ENCODE measurements at places on chromosomes 16 and 17.
A peak's percentile ranks its signal among the peaks of the same experiment; 100 is the strongest.

- DNase-seq: no peak
These were observed 113.2 kb downstream of the SPECC1 start for GRCh38 chr17:20122254-20122879.

- DNase-seq: no peak
These were observed 83.1 kb upstream of the IRX6 start for GRCh38 chr16:55240888-55241287.

- peak; percentile 92 for DNase-seq
These were observed 87.7 kb downstream of the MRM3 start for GRCh38 chr17:869567-870525.

DNA sequence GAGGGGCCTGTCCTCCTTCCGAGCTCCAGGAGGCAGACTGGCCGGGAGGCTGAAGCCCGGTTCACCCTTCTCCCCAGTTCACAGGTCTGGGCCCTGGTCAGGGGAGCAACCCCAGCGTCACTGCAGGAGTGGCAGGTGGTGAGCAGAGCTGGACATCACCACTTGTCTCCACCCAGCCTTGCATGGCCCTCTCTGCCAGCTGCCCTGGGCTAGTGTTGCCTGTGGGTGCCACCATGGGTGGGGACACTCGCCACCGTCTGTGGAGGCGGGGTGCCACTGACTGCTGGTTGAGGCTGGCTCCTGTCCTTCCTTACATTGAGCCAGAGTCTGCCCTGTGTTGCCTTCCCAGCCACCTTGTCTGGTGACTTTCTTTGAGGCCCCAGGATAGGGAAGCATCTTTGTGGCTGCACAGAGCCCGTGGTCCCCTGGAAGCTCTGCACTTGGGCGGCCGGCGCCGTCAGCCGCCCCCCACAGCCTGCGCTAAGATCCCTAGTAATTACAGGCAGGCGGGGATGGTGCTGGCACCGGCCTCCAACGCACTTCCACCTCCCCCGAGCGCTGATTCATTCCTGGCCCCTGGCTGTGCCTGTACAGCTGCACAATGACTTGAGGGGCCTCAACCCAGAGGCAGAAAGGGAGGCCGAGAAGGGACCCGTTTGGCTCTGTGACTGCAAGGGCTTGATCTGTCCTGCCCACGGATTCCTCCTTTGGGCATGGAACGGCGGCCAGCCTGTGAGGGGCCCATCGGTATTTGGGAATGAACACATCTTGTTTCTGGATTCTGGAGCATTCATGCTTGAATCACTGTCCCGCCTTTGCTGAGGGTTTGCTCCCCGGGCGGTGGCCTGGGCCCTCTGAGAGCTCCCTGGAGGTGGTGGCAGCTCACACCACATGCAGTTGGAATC, 5.2 kb downstream of the BAIAP2 start:
- DNase-seq: no peak

GRCh38 chr17:44909681-44910144, 5.6 kb downstream of the GFAP start:
- no peak for DNase-seq

DNA sequence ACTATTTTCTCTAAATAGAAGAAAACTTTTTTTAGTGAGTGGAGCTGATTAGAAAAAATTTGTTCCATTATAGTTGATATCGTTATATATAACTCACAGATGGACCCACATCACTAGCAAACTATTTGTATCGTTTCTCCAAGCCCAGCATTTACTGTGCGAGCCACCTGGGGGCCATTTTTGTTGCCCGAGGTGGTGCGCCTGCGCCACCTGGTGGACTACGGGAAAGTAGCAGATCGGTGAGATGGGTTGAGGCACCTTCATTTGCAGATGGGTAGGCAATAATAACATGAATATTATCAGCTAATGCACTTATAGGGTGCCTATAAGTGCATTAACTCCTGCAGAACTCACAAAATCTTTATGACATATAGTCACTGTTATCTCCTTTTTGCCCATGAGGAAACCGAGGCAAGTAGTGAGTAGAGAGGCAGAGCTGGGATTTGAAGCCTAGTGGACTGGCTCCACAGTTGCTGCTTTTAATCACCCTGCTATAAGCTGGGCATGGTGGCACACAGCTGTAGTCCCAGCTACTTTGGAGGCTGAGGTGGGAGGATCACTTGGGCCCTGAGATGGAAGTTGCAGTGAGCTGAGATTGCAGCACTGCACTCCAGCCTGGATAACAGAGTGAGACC, 23.2 kb upstream of the NTN1 start:
- DNase-seq: no peak

- DNase-seq: no peak
These were observed 84.9 kb upstream of the CBX4 start for GRCh38 chr17:79923974-79924638.

DNA sequence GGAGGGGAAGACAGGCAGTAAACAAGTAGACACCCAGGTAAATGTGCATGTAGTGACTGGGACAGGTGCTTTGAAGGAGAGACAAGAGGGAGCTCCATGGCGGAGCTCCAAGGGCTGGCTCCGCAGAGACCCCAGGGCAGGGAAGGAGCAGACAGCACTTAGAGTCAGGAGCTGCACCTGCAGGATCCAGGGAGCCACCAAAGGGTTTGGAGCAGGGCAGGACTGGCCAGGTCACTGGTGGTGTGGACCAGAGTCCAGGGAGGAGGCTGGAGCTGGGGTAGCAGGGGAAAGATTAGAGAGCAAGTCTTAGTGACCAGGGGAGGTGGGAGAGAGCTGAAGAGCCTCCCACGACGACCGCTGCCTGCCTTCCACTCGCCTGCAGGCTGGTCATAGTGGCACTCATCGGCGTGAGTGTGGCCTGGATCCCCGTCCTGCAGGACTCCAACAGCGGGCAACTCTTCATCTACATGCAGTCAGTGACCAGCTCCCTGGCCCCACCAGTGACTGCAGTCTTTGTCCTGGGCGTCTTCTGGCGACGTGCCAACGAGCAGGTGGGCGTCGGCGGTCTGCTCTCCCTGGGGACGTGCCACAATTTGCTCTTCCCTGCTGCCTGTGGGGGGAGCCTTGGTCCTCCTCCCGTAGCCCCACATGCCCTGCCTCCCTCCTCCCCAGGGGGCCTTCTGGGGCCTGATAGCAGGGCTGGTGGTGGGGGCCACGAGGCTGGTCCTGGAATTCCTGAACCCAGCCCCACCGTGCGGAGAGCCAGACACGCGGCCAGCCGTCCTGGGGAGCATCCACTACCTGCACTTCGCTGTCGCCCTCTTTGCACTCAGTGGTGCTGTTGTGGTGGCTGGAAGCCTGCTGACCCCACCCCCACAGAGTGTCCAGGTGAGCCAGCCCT, 14.7 kb upstream of the FAM83G start:
- DNase-seq: no peak

DNA sequence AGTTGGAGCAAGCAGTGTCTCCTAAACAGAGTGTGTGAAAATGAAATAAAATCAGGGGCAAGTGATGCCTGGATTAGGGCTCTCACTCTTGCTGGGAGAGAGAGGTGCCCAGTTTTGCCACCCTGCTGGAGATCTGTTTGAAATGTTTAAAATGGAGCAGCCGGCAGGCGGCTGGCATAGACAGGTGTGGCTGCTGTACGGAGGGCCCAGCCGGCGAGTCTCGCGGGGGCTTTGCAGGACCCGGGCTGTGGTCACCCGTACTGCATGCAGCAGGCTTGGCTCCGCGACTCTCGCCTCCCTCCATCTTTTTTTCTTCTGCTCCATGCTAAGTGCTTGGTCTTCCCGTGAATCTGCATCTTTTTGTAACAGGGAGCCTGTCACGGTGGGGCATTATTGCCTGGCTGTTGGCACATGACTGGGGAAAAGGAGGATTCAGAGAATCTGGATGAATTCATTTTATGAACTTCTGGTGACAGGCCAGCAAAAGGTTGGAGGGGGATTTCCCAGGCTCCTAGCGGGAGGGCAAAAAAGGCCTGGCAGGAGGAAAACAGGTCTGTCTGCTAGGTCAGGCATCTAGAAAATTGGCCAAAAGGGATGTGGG, 1.8 kb downstream of the ZNRF1 start:
- DNase-seq: peak; percentile 85

- DNase-seq: no peak
These were observed 10.3 kb upstream of the RARA start for GRCh38 chr17:40298726-40299125.

- no peak for DNase-seq
These were observed 138.7 kb downstream of the ZFHX3 start for GRCh38 chr16:72909196-72909595.

- DNase-seq: no peak
These were observed 19.6 kb downstream of the GLP2R start for GRCh38 chr17:9845306-9845705.

DNA sequence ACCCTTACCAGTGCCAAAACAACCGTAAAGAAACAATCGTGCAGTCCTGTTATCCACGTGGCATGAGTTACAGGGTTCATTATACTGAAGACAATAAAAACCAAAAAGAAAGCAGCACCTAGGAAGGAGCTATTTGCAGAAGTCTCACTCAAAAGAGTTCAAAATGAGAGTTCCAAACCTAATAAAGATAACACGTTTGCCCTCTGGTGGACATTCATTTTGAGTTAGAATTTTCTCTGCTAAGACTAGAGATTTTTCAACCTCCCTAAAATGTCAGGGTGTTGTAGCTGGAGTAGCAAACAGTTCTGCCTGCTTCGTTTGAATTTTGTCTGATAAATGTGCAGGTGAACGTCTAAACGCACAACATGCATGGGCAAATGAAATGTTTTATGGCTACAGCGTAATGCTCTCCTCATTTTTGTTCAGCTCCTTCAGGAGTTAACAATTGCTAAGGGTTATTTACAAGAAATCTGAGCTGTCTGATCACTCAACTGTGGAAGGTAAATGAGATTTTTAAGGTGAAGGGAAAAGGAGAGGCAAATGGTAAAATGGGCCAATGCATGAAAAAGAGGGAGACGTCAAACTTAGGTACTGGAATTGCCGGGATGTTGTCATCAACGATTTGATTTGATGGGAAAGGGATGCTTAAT, 1067.9 kb upstream of the EEF2KMT start:
- DNase-seq: no peak

DNA sequence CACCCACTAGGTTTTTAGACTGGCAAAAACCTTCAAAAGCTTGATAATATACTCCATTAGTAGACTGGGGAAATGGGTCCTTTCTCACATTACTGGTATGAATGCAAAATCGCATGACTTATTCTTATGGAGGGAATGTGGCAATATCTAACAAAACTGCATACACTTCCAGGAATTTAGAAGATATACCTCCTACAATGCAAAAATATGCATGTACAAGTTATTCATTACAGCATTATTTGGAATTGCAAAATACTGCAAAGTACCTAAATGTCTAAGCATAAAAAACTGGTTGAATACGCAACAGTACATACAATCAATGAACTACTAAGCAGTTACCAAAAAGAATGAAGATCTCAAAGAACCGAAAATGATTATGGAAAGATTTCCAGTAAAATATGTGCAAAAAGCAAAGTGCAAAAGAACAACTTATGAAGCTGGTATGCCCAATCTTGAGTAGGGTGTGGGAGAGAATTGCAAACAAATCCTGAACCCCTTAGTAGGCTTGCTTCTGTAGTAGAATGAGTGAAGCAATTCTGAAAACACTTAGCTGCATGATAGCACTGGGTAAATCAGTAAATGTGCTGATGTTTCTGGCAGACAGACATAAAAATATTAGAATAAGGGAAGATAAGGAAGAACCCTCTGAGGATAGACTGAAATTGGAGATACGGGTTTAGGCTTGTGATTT, 180.1 kb downstream of the PARN start:
- no peak for DNase-seq

DNA sequence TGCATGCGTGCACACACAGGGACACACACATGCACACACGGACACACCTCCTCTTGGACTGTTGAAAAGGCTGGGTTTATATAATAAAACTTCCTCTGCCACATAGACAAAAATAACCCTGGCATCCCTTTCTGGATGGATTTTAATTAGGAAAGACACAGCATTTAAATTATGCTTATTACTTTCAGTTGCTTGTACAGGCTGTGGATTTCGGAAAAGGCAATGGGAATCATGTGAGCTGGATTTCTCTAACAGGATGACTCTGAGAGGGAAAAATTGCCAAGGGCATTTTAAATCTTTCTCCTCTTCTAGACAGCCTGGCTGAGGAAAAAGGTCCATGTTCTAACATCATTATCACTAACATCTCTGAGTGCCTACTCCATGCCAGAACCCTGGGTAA, 75.9 kb downstream of the HLF start:
- DNase-seq: no peak

DNA sequence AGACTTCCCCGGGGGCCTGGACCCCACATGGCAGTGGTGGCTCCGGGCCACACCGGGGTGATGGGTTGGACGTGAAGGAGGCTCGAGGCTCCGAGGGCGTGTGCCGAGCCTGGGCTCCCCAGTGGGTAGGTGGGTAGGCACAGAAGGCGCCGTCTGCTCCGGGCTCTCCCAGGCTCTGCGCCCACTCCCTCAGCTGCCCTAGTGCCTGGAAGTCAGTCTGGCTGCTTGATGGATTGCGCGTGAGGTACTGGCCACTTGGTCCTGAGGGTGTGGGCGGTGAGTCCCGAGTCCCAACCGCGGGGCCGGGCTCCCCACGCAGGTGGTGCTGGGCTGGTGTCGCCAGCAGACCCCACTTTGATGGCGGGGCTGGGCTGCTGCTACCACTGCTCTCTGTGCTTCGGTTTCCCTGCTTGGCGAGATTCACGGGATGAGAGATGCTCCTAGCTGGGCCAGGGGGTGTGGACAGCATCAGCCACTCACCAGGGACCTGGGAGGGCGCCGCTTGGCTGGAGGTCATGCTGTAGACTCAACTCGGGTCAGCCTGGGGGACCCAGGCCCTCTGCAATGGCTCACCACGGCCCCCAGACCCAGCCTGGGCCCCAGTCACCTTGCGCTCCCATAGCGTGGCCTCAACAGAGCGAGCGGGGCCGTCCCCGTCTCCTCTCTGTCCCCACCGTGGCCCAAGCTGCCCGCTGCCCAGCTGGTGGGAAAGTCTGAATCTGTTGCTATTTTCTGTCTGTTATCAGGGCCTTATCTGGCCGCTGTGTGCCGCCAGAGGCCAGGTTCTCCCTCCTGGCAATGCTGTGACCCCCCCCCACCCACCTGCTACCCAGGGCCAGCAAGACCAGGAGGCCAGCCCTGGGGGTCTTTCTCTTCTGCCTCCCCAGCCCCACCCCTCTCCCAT, 26.1 kb downstream of the ZFPM1 start:
- no peak for DNase-seq

- no peak for DNase-seq
These were observed 6.0 kb downstream of the HIC1 start for GRCh38 chr17:2060681-2061440.

GRCh38 chr17:48393283-48393682, 36.7 kb downstream of the SKAP1 start:
- DNase-seq: no peak

DNA sequence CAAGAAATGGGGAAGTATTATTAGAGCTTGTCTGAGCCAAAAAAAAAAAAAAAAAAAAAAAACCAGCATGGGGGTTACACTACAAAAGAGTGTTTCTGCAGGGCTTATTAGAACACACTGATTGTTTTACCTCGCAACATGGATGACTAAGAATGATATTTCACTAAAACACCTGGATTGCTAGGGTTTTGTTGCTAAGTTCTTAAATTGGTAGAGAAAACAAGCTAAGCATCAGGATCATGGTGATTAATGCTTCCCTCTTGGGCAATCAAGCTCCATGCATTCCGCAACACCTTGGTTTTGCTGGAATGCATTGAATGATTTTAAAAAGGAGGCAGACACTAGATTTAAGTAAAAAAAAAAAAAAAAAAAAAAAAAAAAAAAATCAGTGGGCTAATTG, 931.4 kb upstream of the CDH8 start:
- no peak for DNase-seq

- no peak for DNase-seq
These were observed 10.6 kb downstream of the BLTP2 start for GRCh38 chr17:28634206-28634865.
